ENCODE measurements at places on chromosomes 3 and 15.
A peak's percentile ranks its signal among the peaks of the same experiment; 100 is the strongest.

DNA sequence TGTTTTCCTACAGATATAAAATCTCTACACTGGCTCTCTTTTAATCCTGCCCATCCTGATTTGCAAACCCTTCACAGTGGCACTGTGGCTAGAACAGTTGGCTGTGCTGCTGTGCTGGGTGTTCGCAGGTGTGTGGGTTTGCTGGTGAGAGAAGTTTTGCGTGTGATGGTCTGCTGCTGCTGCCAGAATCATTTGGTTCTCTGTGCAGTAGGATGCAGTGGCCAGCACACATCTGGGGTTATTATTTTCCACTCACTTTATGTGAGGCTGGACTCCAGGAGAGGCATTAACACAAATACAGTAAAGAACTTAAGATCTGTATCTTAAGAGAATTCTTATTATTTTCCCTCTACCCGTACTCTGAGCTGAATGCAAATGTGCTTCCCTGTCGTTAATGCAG lies 16.0 kb upstream of the PSMD6 start:
- no peak for DNase-seq

GRCh38 chr3:133492159-133492741 lies 81.2 kb upstream of the CDV3 start:
- DNase-seq, result no peak

- DNase-seq, result peak; percentile 31
These were observed at the start of gene MED12L for GRCh38 chr3:151085227-151085888. Gene MED12L, plus strand, starts transcription at chr3:151085664. Its CDS starts 1,263 bp downstream, at chr3:151086927.

- no peak for DNase-seq
These were observed 295.2 kb upstream of the THBS1 start for GRCh38 chr15:39285663-39286062.

DNA sequence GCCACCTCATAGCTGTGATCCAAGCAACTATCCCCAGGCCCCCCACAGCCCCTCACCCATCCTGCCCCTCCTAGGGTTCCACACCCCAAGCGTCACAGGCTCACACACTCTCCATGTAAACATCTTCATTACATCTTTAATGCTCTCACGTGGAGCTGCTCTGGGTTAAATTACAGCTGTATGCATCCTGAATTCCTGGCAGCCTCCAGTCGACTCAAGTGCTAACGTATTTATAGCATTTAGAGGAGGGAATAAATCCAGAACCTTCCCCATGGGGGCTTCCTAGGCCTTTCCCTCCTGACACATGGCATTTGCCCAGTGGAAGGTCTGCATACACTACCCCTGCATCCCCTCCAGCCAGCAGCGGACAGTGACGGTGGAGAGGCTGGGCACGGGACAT lies 9.6 kb downstream of the C3orf18 start:
- no peak for DNase-seq

Data from anterior cingulate cortex (tissue), 58 donors.